IMR-90 (cell line): ENCODE measurements at places on chromosomes 13 and 19. TPM values are rescaled to one million over a fixed set of nuclear protein-coding genes. Genes with fewer than 3 reads are reported as not detected.

AP1M2 gene
- polyA plus RNA-seq: 0.17 and 0.37 TPM in 2 replicates

DNA sequence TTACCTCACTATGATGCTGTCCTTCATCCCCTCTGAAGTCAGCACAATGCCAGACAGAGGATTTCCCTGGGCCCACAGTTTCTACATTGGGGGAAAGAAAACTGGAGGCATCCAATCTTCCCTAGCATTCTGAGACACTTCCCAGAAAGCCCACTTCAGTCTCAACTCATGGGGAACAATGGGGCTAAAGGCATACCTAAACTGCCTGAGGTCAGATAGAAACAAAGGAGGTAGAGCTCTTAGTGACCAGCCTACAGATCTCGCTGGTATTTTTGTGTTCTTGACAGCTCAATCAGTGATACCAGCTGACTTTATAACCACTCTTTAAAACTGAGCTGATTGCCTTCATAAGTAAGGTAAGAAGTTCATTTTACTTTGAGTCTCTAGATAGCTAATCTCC lies 881.0 kb upstream of the GPC6 start:
- DNase-seq: no peak

DNA sequence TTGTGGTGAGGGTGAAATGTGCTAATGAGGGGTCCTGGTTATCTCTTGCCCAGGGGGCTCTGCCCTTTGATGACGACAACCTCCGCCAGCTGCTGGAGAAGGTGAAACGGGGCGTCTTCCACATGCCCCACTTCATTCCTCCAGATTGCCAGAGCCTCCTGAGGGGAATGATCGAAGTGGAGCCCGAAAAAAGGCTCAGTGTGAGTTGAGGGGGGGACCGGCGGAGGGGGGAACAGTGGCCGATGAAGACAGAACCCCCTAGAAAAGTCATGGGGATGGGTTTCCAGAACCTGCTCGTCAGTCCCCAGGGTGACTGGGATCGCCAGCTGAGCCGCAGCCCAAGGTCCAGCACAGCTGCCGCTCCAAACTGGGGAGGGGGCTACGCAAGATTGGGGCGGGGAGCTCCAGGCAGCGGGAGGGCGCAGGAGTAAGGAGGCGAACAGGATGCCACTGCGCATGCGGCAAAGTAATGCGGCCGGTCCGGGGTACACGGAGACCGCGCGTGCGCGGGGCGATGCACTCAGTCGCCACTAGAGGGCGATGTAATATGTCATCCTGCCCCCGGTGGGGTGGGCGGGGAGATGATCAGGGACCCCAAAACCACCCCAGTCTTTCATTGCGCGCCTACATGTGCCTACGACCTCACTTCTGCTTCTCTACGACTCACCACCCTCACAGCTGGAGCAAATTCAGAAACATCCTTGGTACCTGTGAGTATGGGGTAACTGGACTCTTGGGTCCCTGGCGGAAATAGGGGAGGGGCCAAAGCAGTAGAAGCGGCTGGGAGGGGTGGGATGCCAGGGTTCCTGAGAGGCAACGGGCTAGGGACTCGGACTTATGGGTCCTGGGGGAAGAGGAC lies 17.9 kb downstream of the BRSK1 start:
- DNase-seq: peak; percentile 62

COPE gene
- 461 and 500 TPM in 2 replicates for polyA plus RNA-seq

ARRDC5 gene
- not detected in 2 replicates for polyA plus RNA-seq

SLAIN1 gene
- 0.07 and 0.29 TPM in 2 replicates for polyA plus RNA-seq

- DNase-seq: no peak
Observed at GRCh38 chr13:108433976-108434755, 164.6 kb downstream of the TNFSF13B start.

ZNF540 gene
- polyA plus RNA-seq: 0.03 and 0.34 TPM in 2 replicates

FCGBP gene
- polyA plus RNA-seq: 0.03 TPM in 2 replicates

- no peak for DNase-seq
Observed at GRCh38 chr19:46014941-46015686, 7.7 kb downstream of the PGLYRP1 start.

RPS16 gene
- 3,500 and 3,524 TPM in 2 replicates for polyA plus RNA-seq

DNA sequence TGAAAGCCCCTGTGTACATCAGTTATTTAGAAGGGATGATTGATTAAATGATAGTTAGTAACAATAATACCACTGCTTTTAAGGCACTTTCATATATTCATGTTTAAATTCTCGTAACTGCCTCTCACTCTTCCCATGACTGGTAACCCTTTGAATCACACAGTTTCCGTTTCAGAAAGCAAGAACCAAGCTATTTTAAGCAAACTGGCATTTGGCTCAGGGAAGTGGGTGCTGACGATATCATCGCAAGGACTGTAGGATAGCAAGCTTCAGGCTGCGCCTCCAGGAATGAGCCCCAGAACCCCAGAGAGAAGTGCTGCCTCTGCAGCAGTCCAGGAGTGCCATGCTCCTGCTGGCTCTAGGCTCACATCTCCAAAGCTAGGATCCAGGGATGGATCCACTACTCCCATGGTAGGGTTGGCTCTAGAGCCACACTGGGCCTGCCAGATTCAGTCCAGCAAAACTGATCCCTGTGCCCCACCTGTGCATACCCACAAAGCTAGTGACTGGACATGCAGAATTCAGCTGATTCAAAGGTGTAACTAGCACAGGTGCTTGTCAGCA lies 313.5 kb downstream of the SLC7A1 start:
- DNase-seq: no peak

FGF21 gene
- polyA plus RNA-seq: not detected in 2 replicates

- DNase-seq: no peak
Observed at GRCh38 chr19:4357095-4357797, 13.9 kb downstream of the MPND start.

GRCh38 chr13:105587786-105588185 lies 947.7 kb downstream of the EFNB2 start:
- peak; percentile 2 for DNase-seq
